ENCODE measurements at places on chromosomes 12 and 14. TPM values are rescaled to one million over a fixed set of nuclear protein-coding genes. Genes with fewer than 3 reads are reported as not detected.

DNA sequence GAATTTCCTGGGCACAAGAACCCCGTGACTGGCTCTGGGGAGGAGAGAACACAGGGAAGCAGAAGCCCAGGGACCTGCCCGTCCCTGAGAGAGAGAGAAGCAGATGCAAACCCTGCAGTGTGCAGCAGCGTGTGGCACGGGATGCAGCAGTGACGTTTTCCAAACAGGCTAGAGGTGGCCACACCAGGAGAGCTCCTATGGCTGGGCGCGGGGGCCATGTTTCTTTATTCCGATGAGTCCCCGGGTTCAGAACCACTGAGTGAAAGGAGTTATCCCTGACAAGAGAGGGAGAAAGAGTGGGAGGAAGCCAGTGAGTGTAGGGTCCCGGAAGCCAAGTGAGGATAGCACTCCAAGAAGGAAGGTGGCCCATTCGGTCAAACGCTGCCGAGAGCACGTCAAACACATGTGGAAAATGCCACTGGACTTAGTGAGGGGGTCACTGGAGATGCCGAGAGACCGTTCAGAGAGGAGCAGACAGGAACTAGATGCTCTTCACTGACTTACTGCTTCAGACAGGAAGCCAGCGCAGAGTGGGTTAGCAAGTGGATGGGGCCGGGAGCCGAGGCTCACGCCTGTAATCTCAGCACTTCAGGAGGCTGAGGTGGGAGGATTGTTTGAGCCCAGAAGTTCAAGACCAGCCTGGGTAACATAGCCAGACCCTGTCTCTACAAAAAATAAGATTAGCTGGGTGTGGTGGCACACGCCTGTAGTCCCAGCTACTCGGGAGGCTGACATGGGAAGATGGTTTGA, 123.0 kb downstream of the BCL11B start:
- no peak for DNase-seq

GRCh38 chr14:38389681-38390080, 133.8 kb upstream of the CLEC14A start:
- no peak for DNase-seq

DNA sequence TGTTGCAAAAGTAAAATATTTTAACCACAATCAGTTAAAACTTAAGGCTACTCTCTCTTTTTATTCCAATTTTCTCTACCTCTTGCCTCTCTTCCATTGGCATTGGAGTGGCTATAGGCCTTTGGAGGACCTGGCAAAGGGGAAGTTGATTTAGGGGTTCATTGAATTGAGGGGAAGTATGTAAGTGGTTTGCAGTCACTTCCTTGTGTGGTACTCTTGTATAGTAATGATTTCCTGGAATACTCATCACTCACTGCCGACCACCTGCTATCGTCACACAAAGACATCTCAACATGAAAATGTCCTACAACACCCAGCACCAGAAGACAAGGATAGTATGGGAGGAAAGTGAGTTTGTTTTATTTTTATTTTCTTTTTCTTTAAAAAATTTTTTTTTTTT, 45.7 kb upstream of the CPM start:
- DNase-seq = no peak

- DNase-seq = no peak
Measured at GRCh38 chr12:1056390-1056789, 65.4 kb downstream of the ERC1 start.

The AVPR1A gene
- not detected for total RNA-seq

The RNASE1 gene
- total RNA-seq = 0.21 TPM

The ATP6V1D gene
- 251 TPM for total RNA-seq

The TMTC2 gene
- 17.3 TPM for total RNA-seq

The UNC79 gene
- total RNA-seq = 1.2 TPM

The NTS gene
- total RNA-seq = 91.2 TPM

The ACOT6 gene
- total RNA-seq = not detected

The DAAM1 gene
- total RNA-seq = 23.5 TPM

Data from SK-MEL-5 (cell line).